ENCODE measurements at places on chromosomes 7 and 10. TPM values are rescaled to one million over a fixed set of nuclear protein-coding genes. Genes with fewer than 3 reads are reported as not detected.

Gene GPNMB
- total RNA-seq: 21.3 TPM

Gene GHRHR
- total RNA-seq: not detected

Gene AMPH
- 1.2 TPM for total RNA-seq

Gene OGDHL
- 1.9 TPM for total RNA-seq

Gene TOMM7
- 287 TPM for total RNA-seq

Gene PYROXD2
- total RNA-seq: 6.3 TPM

DNA sequence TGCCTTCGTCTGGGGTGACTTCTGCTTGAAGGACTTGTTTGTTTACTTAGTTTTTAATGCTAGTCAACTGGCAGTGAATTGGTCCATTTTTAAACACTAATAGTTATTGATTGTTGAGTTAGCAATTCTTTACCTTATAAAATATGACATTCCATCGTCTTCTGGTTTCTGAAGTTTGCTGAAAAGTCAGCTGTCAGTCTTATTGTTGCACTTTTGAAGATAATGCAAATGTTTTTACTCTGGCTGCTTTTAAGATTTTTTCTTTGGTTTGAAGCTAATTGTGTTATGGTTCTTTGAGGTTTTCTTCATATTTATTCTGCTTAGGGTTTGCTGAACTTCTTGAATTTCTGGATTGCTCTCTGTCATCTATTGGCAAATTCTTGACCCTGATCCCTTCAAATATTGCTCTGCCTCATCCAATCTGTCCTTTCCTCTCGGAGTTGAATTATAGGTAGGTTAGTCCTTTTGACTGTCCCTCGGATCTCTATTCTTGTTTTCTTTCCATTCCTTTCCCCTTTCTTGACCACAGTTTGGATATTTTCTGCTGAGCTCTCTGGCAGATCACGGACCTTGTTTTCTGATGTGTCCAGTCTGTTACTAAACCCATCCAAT is 24.2 kb downstream of the MGMT start:
- no peak for DNase-seq

GRCh38 chr10:416091-416515 is 273.4 kb downstream of the DIP2C start:
- DNase-seq: no peak

- no peak for DNase-seq
Observed at GRCh38 chr7:39615350-39615975, 7.9 kb upstream of the RALA start.

All from mucosa of descending colon (tissue), 3 donors.